H4 (cell line): ENCODE measurements at places on chromosomes 7 and 10. TPM values are rescaled to one million over a fixed set of nuclear protein-coding genes. Genes with fewer than 3 reads are reported as not detected.

Gene MYO1G
- not detected in 2 replicates for total RNA-seq

Gene FAM25G
- total RNA-seq: not detected in 2 replicates

Gene ITPRID1
- total RNA-seq: 0.39 TPM in 1 of 2 replicates, not detected in the other

Gene GIMAP8
- total RNA-seq: not detected in 2 replicates

Gene DGKI
- total RNA-seq: 0.64 and 1.5 TPM in 2 replicates

Gene MEOX2
- 0.08 TPM in 1 of 2 replicates, not detected in the other for total RNA-seq

Gene CFAP58
- total RNA-seq: 0.08 and 0.12 TPM in 2 replicates

Gene HOXA9
- total RNA-seq: 0.17 and 0.18 TPM in 2 replicates

Gene ADCYAP1R1
- total RNA-seq: 0.17 and 0.27 TPM in 2 replicates

Gene STEAP2
- 5.8 and 9.0 TPM in 2 replicates for total RNA-seq

Gene MEIG1
- 1.2 and 1.9 TPM in 2 replicates for total RNA-seq

Gene PITX3
- total RNA-seq: not detected in 2 replicates
